Mesenteric fat pad (tissue), 1 donor: ENCODE measurements at places on chromosomes 13 and 19. TPM values are rescaled to one million over a fixed set of nuclear protein-coding genes. Genes with fewer than 3 reads are reported as not detected.

PLK5 gene
- total RNA-seq = not detected

PSG7 gene
- not detected for total RNA-seq

DNA sequence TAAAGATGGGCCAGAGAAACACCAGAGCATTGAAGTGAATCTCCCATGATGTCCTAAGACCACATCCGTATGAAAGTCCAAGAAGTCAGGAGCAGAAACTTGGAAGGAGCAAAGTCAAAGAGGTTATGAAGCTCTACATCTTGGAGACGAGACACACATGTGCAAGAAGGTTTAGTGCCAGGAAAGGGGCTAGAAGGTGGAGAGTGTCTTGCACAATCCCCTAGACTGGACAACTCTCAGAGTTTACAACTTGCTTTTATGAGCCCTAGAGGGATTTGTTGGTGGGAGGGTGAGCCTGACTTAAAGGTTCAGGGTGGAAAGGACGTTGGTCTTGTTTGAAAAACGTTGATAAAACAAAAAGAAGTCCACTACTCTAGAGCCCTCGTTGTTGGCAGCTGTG is 150.6 kb downstream of the GPC6 start:
- no peak for DNase-seq

ACP5 gene
- 35.0 TPM for total RNA-seq

- no peak for DNase-seq
Measured at GRCh38 chr13:94329754-94330551, 149.5 kb downstream of the DCT start.

SIGLEC12 gene
- 1.9 TPM for total RNA-seq

- no peak for DNase-seq
Measured at GRCh38 chr13:23695711-23696464, 125.7 kb downstream of the TNFRSF19 start.

SCN1B gene
- 17.3 TPM for total RNA-seq

DNA sequence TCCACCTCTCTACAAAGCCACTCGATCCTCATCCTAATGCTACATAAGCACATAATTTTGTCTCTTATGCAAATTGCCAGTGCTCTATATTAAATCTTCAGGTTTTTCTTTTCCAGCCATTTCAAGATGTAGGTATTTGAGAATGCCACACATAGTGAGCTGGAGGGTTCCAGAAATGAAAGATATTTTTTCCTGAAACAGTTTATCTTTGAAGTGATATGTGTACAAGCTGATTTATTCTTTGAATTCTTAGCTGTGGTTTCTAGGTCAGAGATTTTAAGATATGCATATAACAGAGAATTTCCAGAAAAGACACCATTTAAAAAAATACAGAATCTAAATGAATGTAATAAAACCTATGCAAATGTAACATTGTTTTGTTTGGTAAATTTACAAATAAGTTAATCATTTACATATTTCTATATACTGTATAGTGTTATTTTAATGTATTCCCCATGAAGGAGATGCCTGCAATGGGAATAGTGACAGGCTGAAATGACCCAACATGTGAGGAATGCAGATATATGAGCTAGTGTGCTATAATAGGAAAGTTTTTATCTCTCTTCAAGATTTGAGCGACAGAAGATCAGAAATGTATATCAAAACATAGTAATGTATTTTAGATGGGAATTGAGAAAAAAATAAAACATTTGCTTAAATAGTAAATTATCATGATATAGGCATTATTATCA is 570.2 kb downstream of the SLITRK1 start:
- no peak for DNase-seq

GRCh38 chr19:49888510-49888824 is 8.2 kb downstream of the IL4I1 start:
- no peak for DNase-seq

- no peak for DNase-seq
Measured at GRCh38 chr19:2083174-2083854, 12.8 kb downstream of the MOB3A start.

PRSS57 gene
- not detected for total RNA-seq

DNA sequence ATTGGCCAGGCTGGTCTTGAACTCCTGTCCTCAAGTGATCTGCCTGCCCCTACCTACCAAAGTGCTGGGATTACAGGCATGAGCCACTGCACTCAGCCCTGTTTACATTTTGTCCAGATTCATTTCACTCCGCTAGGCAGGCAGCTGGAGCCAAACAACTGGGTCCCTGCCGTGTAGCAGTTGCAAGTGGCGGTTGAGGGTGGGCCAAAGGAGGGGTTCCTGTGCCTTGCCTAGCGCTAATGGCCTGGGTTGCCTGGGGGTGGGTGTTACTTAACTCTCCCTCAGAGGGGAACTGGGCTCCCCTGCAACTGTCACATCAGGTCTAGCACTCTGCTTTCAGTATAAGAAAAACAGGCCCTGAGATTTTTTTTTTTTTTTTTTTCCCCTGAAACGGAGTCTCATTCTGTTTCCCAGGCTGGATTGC is 7.4 kb downstream of the ACP5 start:
- DNase-seq = no peak

ZFR2 gene
- not detected for total RNA-seq

AKT2 gene
- total RNA-seq = 189 TPM

SOX1 gene
- not detected for total RNA-seq

DNA sequence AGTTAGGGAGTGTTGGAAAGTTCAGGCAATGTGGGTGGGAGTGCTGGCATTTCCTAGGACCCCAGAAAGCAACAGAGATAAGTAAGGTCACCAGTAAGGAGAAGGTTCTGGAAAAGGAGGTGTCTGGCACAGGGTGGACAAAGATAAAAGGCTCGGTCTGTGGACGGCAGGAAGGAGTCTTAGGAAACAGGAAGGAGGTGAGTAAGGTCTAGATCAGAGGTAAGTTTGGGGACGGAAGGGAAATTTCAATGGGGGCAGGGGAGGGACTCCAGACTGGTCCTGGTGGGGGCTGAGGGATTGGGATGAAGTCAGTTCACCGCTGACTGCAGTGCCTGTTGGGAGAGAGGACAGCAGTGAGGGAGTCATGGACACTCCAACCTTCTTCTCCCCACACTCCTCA is 7.8 kb upstream of the OPA3 start:
- no peak for DNase-seq

ZNF628 gene
- total RNA-seq = 9.7 TPM
